ENCODE measurements at places on chromosomes 1 and 21.
A peak's percentile ranks its signal among the peaks of the same experiment; 100 is the strongest.

DNA sequence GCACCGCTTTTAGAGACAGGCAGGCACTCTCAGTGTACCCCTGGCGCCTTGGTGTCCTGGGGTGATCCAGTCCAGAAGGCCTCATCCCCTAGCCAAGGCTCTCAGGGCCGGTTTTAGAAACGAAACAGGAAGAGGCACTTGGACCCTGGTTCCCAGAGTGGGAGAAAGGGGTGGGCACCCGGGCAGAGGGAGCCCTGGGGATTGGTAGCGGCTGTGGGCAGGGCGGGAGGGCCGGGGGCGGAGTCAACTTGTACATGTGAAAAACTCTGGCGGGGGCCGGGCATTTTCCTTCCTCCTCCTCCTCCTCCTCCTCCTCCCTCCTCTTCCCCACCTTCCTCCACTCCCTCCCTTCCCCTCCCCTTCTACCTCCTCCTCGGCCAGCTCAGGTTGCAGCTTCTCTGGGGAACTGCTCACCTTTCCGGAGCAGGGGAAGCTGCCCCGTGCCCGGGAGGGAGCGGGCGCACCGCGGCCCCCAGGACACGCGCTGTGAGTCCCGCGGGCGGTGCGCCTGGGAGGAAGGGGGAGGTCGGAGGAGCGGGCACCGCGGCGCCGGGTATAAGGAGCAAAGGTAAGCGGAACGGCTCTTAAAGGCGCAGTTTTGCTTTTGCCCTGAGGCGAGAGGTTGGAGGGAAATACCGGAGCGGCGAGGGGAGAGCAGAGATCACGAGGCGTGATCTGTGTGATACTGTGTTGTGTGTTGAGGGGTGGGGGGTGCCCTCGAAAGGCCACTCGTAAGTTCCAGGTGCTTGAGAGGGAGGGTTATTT, at the start of gene CDK18:
Gene CDK18, plus strand, starts transcription at position 359 of the 765 bp plus-strand sequence. CDS start 18,499 bp downstream, outside the sequence.
- peak; percentile 42 for DNase-seq

DNA sequence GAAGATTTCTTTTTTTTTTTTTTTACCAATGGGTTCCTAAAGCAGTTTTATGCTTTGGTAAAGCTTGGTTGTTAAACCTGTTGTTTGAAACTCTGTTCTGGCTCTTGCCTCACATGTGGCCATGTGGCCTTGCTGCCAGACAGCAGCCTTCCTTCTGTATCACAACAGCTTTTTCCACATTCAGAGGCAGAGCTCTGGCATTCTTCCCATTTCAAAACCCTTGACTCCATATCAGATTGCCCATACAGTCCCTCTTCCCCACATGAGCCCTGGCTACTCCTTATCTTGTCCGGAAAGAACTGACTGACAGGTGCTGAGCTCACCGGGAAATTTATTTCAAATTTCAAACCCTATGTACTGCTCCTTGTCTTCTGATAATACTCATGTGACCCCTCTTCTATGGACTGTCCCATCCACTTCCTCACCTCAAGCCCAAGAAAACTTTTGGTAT, 38.5 kb upstream of the LAX1 start:
- no peak for DNase-seq

- no peak for DNase-seq
These were observed 304.1 kb downstream of the PBX1 start for GRCh38 chr1:164863056-164863455.

DNA sequence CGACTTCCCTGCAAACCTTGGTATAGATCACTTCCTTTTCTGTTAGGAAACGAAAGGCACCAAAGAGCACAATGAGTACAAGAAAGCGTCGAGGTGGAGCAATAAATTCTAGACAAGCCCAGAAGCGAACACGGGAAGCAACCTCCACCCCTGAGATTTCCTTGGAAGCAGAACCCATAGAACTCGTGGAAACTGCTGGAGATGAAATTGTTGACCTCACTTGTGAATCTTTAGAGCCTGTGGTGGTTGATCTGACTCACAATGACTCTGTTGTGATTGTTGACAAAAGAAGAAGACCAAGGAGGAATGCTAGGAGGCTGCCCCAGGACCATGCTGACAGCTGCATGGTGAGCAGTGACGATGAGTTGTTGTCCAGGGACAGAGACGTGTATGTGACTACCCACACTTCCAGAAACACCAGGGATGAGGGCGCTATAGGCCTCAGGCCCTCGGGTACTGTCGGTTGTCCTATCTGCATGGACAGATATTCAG, 18.5 kb downstream of the FAM89A start:
- peak; percentile 23 for DNase-seq

DNA sequence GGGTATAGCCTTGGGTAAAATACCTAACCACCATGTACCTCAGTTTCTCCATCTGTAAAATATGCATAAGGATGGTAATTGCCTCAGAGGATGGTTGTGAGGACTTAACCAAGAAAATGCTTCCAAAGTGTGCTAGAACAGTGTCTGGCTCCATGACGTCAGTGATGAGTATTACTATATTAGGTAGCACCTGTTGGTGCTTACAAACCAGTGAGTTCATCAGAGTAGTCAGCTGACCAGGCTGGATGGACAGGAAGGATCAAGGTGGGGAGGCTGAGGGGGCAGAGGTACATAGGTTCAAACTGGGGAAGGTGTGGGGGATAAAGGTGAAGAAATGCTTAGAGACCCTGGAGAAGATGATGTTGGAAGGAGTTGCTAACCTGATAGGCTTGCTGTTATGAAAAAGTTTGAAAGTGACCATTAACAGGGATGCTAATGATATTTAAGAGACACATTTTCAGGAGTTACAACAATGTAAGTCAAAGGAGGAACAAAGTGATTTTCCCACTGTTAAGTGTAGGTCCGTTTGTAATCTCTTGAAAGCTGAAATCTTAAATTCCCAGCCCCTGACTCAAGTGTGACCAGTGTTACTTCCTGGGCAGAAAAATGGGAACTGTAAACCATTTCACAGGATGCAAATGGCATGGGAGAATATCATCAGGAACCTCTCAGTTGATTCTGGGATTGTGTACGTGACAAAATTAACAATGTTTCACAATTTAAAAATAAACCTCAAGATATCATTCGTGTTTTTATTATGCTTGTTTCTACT, 4.4 kb downstream of the NTPCR start:
- DNase-seq = peak; percentile 20

- DNase-seq = no peak
These were observed 7.3 kb upstream of the HPCAL4 start for GRCh38 chr1:39698568-39698967.

GRCh38 chr1:40782371-40782956, 1.1 kb upstream of the KCNQ4 start:
- DNase-seq = no peak

DNA sequence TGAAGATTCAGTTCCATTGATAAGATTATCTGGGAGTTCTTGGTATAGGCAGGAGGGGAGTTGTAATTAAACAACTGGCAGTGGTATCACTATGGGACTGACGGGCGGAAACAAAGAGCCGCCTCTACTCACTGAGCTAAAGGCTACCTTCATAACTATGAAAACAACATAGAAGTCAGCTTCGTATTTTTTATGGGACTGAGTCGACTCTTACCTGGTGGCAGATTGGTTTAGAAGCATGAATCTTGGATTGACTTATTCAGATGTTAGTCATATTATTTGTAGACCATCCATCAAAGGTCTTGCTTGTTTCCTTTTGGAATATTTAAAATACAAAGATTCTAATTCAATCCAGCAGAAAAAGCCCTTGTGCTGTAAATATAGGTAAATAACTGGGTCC, 6.3 kb upstream of the HHIPL2 start:
- DNase-seq = no peak

GRCh38 chr1:227781314-227781930, 34.1 kb upstream of the PRSS38 start:
- DNase-seq = no peak

- no peak for DNase-seq
These were observed 14.4 kb downstream of the FRRS1 start for GRCh38 chr1:99751877-99752504.

DNA sequence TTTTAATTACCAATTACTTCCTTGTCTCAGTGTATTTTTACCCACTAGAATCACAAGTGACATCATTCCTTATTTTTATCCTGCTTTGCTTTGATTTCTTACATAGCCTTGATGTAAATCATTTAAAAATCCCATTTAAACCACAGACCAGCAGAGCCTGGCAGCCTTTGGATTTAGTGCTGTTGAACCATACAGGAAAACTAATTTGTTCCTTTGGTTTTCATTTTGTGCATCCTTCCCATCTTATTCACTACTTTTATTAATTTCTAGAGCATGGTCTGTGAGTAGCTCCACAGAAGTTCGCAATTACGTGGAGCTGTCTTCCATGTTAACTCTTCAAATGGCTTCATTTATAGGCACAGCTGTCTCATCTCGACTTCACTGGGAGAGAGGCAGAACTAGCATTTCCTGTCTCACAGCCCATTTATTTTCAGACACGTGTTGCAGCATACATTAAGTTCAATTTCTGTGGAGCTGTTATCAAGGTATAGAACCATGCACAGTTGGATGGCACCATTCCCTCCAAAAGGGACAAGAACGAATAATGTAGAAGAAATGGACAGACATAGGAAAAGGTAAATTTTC, 235.3 kb downstream of the MRPL39 start:
- DNase-seq = no peak

GRCh38 chr1:184890539-184890973, 83.8 kb downstream of the NIBAN1 start:
- DNase-seq = no peak

- no peak for DNase-seq
These were observed 134.5 kb downstream of the SNX7 start for GRCh38 chr1:98796049-98796448.

GRCh38 chr1:236893626-236894545, 98.8 kb downstream of the MTR start:
- peak; percentile 52 for DNase-seq

- no peak for DNase-seq
These were observed 12.9 kb upstream of the PTTG1IP start for GRCh38 chr21:44886113-44887075.

DNA sequence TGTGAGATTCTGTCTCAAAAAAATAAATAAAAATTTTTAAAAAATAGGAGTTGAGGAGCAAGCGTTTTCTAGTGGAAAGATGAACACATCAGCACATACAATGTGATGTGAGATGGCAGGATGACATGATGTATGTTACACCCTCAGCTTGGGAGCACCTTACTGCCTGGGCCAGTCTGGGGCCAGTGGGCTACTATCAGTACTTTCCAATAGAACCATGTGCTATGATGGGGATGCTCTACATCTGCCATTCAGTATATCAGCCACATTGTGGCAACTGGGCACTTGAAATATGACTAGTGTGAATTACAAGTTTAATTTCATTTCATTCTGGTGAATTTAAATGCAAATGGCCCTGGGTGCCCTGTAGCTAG, 156.0 kb downstream of the PGBD5 start:
- no peak for DNase-seq

- DNase-seq = peak; percentile 70
These were observed 33.3 kb downstream of the RCC2 start for GRCh38 chr1:17405898-17406759.

DNA sequence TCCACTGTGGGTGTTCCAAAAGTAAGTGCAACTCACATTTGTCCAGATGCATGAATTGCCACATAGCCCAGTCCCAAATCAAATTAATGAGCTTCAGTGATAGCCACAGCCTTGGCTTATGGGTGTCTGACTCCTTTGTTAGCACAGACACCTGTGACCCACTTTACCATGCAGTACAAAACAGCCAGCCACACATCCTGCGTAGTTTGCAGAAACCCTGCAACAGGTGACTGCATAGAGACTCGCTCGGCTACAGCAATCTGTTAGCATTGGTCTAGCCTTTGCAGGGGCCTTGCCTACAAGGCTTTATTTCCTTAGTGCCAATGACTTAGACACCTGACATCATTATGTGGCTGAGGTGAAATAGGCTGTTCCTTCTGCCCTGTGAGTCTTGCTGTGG, 135.5 kb downstream of the CSMD2 start:
- DNase-seq = no peak

- peak; percentile 7 for DNase-seq
These were observed 80.5 kb upstream of the PRMT6 start for GRCh38 chr1:106975944-106976343.

GRCh38 chr1:163173121-163173520, 29.6 kb downstream of the RGS5 start:
- peak; percentile 28 for DNase-seq

DNA sequence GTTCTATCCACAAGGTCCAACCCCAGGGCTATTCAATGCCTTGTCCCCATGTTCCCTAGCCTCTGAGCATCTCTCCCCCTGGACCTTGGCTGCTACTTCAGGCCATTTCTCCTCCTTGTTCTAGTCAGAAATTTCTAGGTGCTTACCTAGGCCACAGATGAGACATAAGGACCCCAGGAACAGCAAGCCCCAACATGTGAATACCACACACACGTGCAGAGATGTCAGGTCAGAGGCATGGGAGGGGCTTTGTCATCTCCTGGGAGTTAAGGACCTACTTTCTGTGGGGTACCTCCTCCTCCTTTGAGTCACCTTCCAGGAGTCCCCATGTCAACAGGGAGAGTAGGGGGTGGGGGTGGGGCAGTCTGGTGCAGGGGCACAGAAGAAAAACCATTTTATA, 7.1 kb upstream of the RGS16 start:
- DNase-seq = no peak

DNA sequence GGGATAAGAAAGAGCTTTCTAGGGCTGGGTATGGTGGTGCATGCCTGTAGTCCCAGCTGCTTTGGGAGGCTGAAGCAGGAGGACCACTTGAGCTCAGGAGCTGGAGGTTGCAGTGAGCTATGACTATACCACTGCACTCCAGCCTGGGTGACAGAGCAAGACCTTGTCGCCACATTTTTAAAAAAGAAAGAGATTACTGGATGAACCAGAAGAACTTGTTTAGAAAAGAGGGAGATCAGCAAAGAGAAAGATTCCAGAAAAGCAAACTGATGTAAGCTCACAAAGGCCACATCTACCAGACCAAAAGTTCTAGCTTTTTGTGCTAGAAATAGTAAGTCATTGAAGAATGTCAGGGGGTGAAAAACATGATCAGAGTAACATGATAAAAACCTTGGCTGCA, 117.6 kb downstream of the KIAA0319L start:
- DNase-seq = no peak

DNA sequence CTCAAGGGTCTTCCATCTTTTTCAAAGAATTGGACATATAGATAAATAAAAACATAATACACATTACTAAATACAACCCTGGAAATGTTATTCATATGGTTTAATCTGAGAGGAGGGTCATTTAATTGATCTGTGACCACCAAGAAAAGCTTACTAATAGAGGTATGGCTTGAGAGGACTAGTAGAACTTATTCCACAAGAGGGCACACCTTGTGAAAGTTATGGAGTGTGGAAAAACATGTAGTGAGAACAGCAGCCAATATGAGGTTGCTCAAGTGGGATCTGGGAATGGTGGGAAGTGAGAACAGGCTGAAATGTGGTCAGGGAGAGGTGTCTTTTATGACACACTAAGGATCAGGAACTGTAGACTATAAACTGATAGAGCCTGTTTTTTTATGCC, 973.5 kb upstream of the B3GALT2 start:
- DNase-seq = no peak

Data from choroid plexus epithelial cell (primary cell).